ENCODE measurements at places on chromosomes 5 and 9. TPM values are rescaled to one million over a fixed set of nuclear protein-coding genes. Genes with fewer than 3 reads are reported as not detected.

The TAS2R1 gene
- not detected for total RNA-seq

The TXNDC8 gene
- total RNA-seq: not detected

The PAEP gene
- not detected for total RNA-seq

The HK3 gene
- total RNA-seq: not detected

The S1PR3 gene
- total RNA-seq: 11.9 TPM

The REEP2 gene
- total RNA-seq: 18.2 TPM

The SPATA31C1 gene
- total RNA-seq: not detected

The AMBP gene
- not detected for total RNA-seq

The FCN2 gene
- total RNA-seq: not detected

The SHOC1 gene
- total RNA-seq: 0.09 TPM

The CD72 gene
- 1.2 TPM for total RNA-seq

The SWI5 gene
- total RNA-seq: 38.0 TPM

The UBAP2 gene
- 22.1 TPM for total RNA-seq

The NOXA1 gene
- total RNA-seq: 0.18 TPM

The HEMGN gene
- not detected for total RNA-seq

The C5orf52 gene
- not detected for total RNA-seq

The LMX1B gene
- total RNA-seq: not detected

The LECT2 gene
- total RNA-seq: not detected
